ENCODE measurements at places on chromosomes 2 and 18.

GRCh38 chr2:174802459-174802858, 38.2 kb upstream of the CHRNA1 start:
- DNase-seq, result no peak

GRCh38 chr2:134410006-134410405, 156.1 kb downstream of the MGAT5 start:
- no peak for DNase-seq

- DNase-seq, result no peak
Measured at GRCh38 chr2:7950035-7950612, 731.7 kb upstream of the ID2 start.

GRCh38 chr2:74079522-74080341, 68.0 kb downstream of the BOLA3 start:
- no peak for DNase-seq

DNA sequence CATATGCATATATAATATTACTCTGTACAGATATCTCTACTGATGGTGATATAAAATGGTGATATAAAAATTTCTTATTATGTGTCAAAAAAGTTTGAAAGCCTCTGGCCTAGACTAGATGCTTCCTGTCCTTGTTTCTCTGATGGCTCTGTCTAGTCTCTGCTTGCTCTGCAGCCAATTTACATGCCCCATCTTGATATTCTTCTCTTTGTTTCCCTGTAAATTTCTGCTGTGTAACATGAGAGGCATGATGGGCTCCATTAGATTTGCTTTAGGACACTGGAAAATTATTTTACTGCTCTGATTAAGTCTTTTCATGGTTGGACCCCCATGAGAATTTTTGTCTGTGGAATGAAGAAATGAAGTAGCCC, 24.3 kb downstream of the BABAM2 start:
- DNase-seq, result no peak

DNA sequence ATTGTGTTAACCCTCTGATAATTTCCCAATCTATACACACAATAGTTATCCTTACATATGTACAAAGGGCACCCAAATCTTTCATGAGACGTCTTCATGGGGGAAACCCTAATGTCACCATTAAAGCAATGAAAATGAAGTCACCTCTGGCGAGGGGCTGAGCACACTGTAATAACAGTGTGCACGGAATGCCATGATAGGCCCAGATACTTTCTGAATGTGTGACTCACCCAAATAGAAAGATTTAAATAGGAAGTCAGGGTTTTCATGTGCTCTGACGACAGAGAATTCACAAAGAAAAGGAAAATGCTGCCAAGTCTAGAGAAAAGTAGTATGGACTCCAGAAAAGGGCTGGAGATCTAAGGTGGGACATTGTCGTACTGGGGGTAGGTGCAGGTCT, 128.3 kb downstream of the SATB2 start:
- DNase-seq, result no peak

DNA sequence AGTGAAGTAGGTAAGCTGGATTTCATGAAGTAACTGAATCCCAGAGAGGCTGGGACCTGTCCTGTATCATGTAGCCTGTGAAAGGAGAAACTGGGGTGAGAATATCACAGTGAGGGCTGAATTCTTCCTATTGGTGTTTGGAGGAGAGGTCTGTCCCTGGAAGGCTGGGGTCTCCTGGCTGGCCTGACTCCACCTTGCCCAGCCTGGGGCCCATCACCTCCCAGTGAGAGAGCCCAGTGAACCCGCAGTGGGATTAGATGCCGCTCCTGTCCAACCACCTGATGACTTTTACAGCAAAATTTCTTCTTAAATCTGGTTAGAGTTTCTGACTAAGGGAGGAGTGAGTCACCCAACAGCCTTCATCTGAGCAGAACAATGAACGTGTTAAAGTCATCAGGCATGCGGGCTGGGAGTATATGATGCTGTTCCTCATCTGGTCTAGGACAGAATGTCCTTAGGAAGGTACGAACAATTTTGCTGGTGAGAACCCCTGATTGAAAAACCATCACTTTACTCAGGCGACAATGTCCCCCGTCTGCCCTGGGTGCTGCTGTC, 152.9 kb downstream of the LPIN1 start:
- no peak for DNase-seq

GRCh38 chr18:12599966-12600365, 57.9 kb downstream of the SPIRE1 start:
- DNase-seq, result no peak

DNA sequence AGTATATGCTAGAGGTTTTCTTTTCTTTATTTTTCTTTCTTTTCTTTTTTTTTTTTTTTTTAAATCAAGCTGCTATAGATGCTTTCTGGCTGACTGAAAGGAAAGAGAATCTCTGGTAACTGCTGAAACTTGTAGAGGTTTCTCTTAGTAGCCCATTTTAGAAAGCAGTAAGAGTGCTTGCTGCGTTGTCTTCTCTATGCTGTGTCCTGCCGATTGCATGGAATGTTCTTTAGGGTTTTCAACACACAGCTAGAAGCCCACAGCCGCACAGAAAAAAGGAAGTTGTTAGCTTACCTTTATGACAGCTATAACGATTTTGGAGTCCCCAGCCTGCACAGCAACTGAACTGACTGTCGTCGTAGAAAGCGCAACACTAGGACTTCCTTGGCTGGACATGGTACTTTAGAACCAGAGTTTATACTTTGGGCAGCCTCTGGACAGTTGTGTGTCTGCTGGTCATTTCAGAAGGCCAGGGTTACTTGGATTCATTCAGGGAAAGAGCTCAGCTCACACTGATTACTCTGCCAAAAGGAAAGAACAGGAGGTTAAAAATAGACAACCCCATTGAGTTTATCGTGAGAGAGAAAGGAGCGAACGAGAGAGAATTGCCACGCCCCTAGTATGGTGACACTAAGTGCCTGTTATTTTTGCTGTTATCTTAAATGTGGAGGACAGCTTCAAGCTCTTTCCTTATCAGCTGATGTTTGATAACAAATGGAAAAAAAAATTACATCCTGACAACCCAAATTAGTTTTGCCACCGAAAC, at the start of gene CCDC141:
Gene CCDC141 (minus strand): TSS at position 592 of the 766 bp plus-strand sequence. CDS start 196 bp downstream, at position 396.
- no peak for DNase-seq

GRCh38 chr18:70956554-70956953, 667.7 kb downstream of the SOCS6 start:
- no peak for DNase-seq

DNA sequence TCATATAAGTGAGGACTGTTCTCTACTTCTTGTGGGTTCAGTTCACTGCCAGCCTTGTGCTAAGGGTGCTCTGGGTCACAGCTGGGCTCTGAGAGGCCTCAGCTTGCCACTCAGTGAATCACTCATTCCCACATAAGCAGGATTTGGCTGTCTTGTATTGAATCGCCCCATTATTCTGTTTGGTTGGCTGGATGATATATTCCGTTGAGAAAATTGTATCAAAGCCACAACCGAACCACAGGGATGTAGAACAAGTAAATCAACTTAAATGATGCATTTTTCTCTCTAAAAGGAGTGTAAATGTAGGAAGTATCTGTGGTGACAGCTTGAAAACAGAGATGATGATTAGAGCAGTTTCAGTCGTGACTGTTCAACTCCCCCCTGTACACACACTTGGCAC, 39.6 kb downstream of the TTC39C start:
- DNase-seq, result no peak
